NCI-H1048 (cell line): ENCODE measurements at places on chromosomes 3 and 15.

- DNase-seq = no peak
Measured at GRCh38 chr15:48191574-48192225, at the start of gene CTXN2. Gene CTXN2, plus strand, starts transcription at chr15:48191665. Its CDS starts 9,636 bp downstream, at chr15:48201301.

DNA sequence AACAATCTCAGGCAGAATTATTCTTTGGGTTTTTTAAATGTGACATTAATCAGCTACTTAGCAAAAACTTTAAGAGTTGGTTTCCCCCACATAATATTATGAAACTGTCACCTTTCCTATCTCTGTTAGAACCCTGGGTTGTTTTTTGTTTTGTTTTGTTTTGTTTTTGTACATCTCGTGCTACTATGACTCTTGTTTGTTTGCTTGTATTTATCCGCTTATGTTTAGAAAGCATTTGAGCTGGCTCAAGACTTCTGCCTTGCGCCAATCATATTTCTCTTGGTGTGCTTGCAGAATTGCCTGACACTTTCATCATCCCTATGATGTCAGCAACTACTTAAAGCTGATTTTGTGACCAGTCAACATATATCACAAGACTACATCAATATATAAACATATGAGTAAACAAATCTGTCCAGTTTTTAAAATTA, 116.9 kb downstream of the DCLK3 start:
- DNase-seq = no peak

DNA sequence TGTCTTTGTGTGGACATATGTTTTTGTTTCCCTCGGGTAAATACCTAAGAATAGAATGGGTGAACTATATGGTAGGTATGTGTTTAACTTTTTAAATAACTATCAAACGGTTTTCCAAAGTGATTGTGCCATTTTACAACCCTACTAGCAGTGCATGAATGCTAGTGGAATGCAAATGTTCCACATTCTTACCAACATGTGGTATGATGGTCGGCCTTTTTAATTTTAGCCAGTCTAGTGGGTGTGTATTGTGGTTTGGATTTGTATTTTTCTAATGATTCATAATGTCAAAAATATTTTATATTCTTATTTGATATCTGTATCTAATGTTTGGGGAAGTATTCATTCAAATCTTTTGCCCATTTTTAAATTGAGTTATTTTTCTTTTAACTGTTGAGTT, 68.2 kb upstream of the SMAD3 start:
- DNase-seq = no peak

DNA sequence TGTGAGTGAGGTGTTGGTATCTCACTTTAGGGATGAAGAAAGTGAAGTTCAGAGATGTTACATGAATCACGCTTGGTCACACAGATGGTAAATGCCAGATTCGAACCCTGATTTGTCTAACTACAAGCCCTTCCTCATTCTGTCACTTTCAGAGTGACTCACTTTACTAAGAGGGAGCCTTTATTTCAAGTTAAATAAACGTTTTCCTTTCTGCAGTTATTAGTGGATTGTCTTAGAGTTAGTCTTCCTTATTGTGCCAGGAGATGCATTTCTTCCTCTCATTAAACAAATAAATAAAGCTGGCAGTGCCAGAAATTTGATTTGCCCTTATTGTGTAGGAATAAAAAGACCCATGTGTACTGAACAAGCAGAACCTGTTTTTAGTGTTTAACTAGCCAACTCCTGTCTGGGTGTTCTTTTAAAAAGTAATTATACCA, 162.5 kb downstream of the AKAP13 start:
- DNase-seq = peak; percentile 59

- DNase-seq = no peak
Measured at GRCh38 chr3:171457607-171458061, 2.6 kb downstream of the TNIK start.

GRCh38 chr15:89936051-89936785, 23.5 kb upstream of the ARPIN start:
- no peak for DNase-seq

DNA sequence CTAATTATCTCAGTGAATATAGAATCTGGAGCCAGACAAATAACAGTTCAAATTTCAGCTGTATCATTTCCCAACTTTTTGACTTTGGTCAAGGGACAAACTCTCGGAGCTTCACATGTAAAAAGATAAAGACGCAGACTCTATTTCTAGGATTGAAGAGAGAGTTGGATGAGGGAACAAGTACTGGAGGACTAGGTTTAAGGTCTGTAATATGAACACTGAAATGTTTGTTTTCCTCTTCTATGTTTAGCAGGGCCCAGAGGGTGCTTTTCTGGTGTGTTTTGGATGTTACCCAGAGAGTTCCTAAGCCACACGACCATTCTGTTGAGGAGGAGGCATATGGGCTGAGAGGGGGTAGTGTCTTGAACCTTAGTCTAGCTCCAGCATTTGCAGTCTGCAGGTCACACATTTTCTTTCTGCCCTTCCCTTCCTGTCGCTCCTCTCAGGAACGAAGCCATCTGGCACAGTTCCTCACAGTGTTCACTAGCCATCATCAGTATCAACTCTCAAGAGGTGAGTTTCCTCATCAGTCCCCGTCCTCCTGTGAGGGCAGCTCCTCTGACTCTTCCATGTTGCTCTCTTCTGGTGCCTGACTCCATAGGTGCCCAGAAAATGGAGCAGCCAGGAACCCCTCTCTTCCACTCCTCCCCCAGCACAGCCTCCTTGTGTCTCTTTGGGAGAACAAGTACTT, 250.1 kb downstream of the SQOR start:
- no peak for DNase-seq

DNA sequence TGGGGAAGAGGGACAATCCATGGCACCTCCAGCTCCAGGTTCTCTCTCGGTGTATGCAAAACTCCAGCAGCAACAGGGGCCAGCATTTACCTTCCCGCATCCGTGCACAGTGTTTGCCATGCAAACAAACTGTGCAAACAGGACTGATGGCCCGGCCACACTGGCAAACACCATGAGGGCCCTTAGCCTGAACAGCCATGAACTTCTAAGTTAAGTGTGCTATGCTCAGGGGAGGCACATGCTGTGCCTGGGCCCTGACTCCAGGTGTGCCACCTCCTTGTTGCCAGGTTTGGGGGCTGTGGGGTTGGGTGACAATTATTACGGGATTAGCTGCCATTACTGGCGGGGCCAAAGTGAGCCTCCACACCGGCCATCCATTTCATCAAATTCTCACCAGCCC, 57.5 kb downstream of the CACNA2D2 start:
- no peak for DNase-seq

- no peak for DNase-seq
Measured at GRCh38 chr3:185029086-185029485, 123.8 kb downstream of the C3orf70 start.

- no peak for DNase-seq
Measured at GRCh38 chr3:171487382-171487781, 27.2 kb upstream of the TNIK start.

GRCh38 chr3:48935530-48935929, 16.9 kb downstream of the ARIH2 start:
- DNase-seq = no peak

- no peak for DNase-seq
Measured at GRCh38 chr3:25586553-25586952, 78.2 kb downstream of the TOP2B start.

- DNase-seq = no peak
Measured at GRCh38 chr3:134423153-134423552, 48.9 kb upstream of the AMOTL2 start.

GRCh38 chr3:7749931-7750695, 751.5 kb upstream of the LMCD1 start:
- no peak for DNase-seq

DNA sequence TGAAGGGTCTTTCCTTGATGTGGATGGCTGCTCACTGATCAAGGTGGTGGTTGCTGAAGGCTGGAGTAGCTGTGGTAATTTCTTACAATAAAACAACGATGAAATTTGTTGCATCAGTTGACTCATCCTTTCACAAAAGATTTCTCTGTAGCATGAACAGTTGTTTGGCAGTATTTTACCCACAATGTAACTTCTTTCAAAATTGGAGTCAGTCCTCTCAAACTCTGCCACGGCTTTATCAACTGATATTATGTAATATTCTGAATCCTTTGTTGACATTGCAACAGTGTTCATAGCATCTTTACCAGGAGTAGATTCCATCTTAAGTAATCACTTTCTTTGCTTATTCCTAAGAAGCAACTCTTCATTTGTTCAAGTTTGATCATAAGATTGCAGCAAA, 252.6 kb downstream of the UBE2E2 start:
- no peak for DNase-seq

GRCh38 chr15:94600505-94600904, 369.1 kb downstream of the MCTP2 start:
- DNase-seq = no peak

DNA sequence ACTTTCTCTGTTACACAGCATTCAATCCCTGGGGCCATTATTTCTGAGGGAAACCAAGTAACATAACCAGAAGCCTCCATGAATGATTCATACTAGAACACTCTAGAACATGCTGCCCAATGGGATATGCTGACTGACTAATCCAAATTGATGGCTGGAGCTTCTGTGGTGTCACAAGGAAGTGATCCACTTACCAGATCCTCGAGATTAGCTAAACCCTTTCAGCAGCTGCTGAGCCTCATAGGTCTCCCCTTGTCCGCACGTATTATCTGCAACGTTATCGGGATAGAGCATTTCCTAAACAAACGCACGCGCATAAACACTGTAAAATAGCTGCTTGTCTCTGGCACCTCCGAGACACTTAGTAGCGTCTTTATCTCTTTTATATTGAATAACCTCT, 61.2 kb upstream of the PROK2 start:
- no peak for DNase-seq

- peak; percentile 68 for DNase-seq
Measured at GRCh38 chr15:89383365-89384175, 48.9 kb upstream of the POLG start.

DNA sequence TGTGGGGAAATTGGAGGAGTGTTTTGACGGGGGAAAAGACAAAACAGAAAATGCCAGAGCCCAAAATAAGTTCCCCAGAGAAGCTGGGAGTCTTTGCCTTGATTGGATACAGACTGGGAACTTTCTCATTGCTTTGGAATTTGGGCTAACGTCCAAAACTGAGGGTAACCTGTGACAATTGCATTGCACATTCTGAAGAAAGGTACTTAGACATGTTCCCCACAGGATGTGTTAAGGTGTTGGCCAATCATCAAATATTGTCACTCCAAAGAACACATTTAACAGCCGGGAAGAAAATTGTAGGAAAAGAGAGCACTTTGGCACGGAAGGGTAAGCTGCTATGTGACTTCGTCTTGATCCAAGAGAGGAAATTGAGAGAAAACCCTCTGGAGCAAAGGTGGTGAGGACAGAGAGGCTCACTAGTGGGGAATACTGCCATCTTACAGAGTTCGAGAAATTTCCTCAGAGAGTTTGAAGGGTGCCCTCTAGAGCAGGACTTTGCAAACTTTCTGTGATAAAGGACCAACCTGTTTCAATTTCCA, 619.5 kb upstream of the TBL1XR1 start:
- DNase-seq = no peak

GRCh38 chr3:13716540-13717221, 163.2 kb downstream of the WNT7A start:
- no peak for DNase-seq

DNA sequence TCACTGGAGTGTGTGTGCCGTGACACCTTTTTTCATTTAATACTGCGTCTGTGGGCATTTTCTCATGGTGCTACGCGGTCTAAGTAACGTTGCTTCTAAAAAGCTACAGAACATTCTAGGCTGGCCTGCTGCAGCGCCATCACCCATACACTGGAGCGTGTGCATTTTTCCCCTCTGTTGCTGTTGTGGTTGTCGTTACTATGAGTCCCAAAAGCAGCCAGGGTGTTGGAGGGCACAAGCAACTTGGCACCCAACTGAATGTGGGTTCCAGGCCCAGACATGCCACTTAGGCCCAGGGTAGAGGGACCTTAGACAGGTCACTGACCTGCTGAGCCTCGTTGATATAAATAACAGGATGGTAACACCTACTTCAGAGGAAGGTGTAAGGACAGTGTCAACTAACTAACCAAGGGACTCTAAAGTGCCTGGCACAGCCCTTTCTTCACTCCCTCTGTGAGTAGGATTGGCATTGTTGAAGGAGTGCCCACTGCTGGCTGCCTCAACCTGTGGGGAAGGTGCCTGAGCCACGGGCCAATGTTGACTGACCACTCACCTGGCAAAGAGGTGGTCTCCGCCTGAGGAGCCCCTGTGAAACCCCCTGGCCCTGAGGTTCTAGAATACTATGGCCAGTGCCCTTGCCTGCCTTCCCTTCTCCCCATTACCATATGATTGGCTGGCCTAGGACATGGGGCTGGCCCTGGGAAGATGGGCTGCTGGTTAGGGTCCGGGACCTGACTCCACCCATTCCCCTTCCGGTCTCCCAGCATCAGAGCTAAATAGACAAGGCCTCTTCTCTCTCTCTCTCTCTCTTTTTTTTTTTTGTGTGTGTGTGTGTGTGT, 3.5 kb downstream of the CSK start:
- no peak for DNase-seq

DNA sequence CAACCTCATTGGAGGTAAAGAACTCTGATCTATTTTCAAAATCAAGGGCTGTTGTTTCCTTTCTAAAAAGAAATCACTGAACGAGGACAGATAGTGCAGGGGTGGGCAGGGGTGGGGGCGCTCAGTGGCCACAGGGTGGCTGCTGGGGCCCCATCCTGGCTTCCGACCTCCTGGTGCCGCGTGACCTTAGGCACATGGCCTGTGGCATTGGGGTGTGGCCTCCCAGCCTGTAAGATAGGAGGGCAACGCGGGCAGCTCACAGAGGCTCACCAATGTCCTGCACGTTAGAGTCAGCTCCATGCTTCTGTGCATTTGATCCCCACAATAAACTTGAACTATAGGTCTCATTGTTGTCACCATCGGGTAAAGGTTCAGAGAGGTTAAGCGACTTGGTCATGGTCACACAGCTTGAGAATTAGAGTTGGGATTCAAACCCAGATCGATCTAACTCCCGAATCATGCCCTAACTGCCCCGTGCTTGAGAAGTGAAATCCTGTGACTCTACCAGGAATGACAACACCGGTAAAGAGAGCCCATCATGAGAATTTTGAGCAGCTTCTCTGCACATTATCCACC, 148.0 kb upstream of the SLC6A11 start:
- DNase-seq = no peak

GRCh38 chr3:146163584-146163983, 2.6 kb upstream of the PLOD2 start:
- no peak for DNase-seq

DNA sequence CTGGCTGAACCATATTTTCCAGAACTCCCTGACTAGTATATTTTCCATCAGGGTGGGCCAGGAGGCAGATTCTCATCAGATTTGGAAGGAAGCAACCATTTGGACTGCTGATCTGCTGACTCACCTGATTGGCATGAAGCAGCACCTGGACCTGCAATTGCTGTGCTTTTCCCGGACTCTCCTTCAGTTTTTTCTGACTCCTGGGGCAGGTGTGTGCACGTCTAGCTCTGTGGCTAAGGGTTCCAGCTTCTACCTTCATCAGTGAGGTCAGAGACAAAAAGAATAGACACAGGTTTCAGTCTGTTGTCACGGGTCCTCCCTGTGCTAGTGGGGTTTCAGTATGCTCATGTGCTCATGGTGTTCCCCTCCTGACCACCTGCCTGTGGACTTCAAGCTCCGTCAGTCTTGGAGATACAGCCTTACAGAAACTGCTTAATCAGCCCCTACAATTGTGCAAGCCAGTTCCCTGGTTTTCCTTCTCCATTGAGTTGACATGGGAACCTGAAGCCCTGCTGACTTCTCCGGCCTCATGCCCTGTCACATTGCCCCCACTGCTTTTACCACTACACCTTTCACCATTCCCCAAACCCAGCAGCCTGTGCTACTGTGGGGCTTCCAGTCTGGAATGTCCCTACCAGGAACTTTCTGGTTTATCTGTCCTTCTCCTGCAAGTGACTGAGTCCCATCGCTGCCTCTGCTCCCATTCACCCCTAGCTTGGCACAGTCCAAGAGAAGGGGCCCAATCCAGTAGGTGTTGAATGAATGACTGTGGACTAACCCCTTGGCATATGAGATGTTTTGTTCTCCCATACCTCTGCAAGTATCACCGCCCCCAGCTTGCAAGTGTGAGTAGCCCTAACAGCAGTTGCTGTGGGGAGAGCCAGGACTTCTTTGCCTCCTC, 31.7 kb downstream of the HMCES start:
- no peak for DNase-seq
